ENCODE measurements at places on chromosomes 7 and 10.
A peak's percentile ranks its signal among the peaks of the same experiment; 100 is the strongest.

- DNase-seq: no peak
These were observed 1003.0 kb downstream of the SORCS3 start for GRCh38 chr10:105644091-105644490.

GRCh38 chr10:97498841-97499560 lies at the start of gene UBTD1:
Gene UBTD1, plus strand, starts transcription at chr10:97498924. Its CDS starts 280 bp downstream, at chr10:97499204.
- no peak for DNase-seq

DNA sequence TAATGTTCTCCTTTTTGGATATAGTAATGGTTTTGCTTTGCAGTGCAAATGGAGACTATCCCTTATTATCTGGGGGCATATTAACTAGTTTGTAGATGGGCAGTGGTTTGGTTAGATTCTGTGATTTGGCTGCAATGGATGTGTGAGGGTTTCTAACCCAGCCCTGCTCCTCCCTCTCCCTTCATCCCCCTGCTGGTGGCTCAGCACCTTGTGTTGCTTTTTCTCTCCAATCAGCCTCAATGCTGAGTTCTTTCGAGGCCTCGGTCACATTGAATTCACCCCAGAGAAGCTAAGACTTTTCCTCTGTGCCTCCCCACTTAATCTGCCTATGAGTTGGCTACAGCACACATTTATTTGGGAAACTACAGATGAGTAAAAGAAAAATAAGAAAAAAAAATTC lies 120.0 kb downstream of the MALRD1 start:
- no peak for DNase-seq

DNA sequence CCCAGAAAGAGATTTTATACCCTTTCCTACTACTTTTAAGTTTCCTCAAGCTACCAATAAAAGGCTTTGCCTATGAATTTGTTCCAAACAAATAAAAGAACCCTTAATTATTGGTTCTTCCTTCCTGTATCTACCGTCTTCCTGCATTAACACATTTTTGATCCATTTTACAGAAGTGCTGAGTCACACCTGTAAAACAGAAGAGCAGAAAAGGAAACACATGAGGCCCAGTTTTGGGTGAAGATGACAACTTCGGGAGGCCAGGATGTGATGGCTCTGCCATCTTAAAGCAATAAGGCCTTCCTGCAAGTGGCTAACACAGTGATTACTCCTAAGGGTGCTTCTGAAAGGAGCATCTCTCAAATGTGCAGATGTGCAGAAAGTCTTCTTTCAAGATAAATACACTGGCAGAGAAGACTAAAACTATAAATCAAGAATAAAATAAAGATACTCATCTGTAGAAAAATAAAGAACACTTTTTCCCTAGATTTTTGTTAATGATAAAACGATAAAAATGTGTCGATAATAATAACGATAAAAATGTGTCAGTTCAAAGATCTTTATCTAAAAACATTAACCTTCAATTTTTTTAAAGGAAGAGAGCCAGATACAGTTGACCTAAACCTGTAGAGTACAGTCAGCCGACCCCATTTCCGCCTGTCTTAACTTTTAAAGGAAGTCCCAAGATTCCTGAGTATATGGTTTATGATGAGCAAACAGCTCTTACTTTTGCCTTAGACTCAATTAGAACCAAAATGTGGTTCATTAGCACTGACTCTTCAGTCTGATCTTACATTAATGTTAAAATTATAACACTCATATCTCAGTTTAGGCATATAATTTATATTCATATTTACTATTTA lies 108.6 kb downstream of the UBE2H start:
- no peak for DNase-seq

- no peak for DNase-seq
These were observed 219.7 kb upstream of the ZMIZ1 start for GRCh38 chr10:78849115-78849514.

- peak; percentile 41 for DNase-seq
These were observed 871 bp upstream of the GTF2IRD1 start for GRCh38 chr7:74452748-74453321.

DNA sequence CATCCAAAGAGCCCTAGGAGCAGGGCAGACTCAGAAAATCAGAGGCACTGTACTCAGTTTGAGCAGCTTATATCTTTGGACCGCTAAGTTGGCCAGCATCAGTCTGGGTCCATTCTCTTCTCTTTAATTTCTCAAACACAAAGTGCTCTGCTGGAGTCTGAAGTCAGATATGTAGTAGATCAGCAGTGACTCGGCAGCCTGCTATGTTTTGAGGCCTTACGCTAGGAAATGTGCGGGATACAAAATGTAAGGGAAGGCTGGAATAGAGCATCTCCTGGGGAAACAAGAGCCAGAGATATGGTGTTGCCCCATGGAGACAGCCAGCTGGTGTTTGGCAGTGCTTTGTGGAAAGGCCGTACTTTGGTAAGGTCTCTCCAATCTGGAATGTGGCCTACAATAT lies 60.6 kb upstream of the VKORC1L1 start:
- no peak for DNase-seq

DNA sequence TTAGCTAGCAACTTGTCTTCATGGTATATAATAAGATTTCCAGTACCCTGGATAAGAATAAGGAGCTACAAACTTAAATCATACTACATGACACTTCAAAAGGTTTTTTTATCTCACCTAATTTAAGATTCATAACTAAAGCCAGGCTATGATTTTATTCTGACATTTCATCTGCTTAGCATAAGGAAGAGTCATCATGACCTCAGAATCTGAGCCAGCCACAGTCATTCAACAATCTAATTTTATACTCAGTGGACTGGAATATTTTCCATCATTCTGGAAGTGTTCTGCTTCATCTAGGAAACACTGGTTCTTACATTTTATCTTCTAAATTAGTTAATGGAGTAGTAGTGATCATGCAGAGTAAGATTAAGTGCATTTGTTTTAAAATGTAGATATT lies 102.1 kb upstream of the KCND2 start:
- DNase-seq: no peak

DNA sequence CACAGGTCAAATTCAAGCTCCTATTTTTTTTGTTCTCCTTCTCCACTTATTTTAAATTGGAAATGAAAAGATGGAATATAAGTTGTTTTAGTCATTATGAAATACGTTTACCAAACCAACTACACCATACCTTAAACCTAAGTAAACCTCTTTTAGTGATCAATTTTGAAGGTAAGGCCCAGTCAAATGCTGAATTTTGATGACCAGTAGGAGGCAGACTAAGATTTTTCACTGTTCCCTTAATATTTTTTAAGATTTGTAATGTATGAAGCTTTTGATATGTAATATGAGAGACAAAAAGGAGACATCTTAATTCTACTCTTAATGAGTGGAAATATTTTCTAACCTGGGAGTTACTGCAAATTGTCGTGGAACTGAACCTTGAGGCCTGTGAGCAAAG lies 311.6 kb downstream of the EXOC4 start:
- no peak for DNase-seq

GRCh38 chr7:113608782-113609181 lies 310.0 kb downstream of the PPP1R3A start:
- no peak for DNase-seq

- no peak for DNase-seq
These were observed 5.9 kb upstream of the LRRC18 start for GRCh38 chr10:48945441-48946130.

DNA sequence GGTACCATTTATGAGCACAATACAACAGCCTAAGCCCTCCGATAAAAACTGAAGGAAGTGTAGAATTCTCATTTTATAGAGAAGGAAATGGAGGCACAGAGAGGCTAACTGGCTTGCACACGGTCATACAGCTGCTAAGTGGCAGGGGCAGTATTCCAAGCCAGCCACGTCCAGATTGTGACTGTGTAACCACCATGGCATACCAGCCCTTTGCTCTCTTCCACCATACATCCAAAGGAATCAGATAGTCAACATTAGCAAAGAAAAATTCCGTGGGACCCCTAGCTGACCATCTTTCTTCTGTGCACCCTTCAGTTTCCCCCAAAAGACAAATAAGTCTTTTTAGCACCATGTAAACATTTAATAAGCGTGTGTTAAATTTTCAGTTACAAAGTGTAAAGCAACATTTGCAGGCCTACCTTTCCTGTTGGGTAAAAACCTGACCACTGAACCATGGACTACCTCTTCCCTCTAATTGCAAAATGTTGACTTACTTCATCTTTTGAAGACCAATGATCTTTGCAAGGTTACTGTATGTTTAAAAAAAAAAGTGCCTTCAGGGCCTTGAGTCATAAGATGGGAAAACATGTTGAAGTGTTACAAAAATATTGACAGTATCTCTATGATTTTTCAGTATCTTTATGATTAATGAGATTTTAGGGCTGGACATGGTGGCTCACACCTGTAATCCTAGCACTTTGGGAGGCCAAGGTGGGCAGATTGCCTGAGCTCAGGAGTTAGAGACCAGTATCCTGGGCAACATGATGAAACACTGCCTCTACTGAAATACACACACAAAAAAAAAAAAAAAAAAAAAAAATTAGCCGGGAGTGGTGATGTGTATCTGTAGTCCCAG lies 24.3 kb upstream of the PDZD8 start:
- no peak for DNase-seq

DNA sequence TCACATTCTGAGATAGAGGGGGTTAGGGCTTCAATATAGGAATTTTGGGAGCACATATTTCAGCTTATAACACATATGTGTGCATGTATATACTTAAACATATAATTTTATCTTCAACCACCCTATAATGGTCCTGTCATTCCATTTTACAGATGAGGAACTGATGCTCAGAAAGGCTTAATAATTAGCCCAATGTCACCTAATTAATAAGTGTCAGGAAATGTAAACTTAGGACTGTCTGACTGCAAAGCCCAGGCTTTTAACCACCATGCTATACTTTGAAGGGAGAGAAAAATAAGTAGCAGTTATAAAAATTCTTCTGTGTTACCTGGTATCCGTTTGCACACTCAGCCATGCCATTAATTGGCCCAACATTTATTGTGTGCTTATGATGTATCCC lies 172.6 kb downstream of the SKIDA1 start:
- no peak for DNase-seq

GRCh38 chr10:99938563-99938962 lies 71.2 kb downstream of the DNMBP start:
- DNase-seq: no peak

DNA sequence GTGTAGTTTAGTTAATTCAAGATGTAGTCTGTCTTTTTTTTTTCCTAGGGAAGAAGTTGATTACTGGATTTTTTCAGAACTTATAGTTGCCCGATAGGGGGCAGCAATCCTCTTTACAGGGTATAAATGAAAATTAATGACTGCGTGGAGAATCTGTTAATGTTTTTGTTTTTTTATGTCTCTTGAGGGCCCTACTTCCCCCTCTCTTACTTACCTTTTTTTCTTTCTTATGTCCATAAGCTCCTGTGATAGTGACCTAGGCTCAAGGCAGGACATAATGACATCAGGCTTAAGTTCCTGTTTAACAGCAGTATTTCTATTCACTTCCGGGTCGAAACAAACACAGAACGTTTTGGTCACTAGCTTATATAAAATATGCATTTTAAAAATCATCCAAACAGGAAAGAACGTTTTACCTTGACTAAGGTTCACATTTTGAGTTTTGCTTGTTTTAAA lies 18.8 kb downstream of the CDC123 start:
- DNase-seq: no peak

- no peak for DNase-seq
These were observed 163.2 kb downstream of the TNS3 start for GRCh38 chr7:47418601-47419309.

GRCh38 chr7:105268511-105269392 lies 120.0 kb downstream of the SRPK2 start:
- no peak for DNase-seq

DNA sequence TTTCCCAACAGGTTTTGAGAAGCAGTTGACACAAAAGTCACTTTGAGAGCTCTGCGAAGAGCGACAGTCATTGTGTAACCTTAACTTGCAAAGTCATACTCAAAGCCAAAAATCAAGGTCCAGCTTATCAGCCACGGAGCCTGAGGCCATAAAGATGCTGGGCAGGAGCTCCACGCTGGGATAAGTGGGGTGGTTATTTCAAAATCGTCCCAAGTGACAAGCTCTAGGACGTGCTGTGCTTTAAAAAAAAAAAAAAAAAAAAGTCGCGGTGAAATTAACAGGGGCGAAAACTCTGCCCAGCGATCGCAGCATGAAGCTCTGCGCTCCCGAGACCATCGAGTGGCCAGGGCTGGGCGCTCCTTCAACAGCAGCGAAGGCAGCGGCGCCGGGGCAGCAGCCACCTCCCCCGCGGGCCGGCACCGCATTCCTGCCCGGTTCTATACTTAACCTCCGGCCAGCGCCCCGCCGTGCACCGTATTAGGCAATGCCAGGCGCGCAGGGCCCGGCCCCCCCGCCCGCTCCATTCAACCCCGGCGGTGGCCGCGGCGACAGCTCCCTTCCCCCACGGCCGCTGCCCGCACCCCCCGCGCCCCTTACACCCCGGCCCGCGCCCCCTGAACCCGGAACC lies 657 bp downstream of the HACD1 start:
- no peak for DNase-seq

DNA sequence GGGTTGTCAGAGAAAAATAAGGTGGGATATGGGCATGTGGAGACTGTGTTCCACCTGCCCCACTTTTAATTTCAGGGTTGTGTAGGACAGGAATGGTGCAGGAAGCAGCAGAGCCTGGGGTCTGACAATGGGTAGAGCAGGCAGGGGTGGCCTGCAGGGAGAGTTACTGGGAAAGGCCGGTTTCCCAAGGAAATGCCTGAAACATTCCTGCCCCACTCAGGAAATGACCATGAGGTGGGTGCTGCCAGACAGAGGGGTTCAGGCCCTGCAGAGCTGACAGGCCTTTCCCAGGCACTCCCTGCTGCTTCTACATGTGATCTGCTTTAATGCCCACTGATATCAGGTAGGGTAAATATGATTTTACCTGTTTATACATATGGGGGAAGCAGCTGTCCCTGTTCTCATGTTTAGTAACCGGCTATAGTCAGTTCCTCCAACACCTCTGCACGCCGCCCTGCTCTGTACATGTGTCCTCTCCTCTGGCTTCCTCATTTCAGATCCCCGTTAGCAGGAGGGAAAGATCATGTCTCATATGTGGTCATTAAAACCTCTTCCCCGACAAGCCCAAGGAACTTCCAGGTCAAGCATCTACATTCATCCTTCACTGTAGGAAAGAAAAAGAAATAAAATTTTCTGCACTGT lies 118.6 kb upstream of the PRSS58 start:
- DNase-seq: no peak

- no peak for DNase-seq
These were observed 5.7 kb downstream of the CUBN start for GRCh38 chr10:17123961-17124360.

DNA sequence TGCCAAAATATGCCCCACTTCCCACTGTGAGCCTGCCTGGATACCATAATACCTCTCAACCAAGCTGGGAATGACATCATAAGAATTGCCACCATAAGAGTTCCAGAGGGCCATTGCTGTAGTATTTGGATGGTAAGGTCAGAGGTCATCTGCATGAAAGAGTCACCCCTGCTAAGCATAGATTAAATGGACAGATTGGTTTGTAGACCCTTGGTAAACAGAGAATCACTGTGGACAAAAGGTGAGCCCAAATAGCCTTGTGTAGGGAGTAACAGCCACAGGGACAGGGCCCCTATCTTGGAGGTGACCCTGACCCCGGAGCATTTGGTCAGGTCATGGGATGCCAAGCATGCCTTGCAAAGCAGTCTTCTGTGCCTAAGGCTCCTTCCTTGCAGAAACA lies 129.7 kb downstream of the GPAM start:
- no peak for DNase-seq

- no peak for DNase-seq
These were observed 76.9 kb downstream of the SLC13A1 start for GRCh38 chr7:123122916-123123315.
